Stimulated activated CD4-positive, alpha-beta T cell treated with anti-CD3 and anti-CD28 coated beads, Interleukin-1b, Interleukin-23, amount 100 ng/mL, for 4 hours (primary cell): ENCODE measurements at places on chromosomes 3 and 15.

DNA sequence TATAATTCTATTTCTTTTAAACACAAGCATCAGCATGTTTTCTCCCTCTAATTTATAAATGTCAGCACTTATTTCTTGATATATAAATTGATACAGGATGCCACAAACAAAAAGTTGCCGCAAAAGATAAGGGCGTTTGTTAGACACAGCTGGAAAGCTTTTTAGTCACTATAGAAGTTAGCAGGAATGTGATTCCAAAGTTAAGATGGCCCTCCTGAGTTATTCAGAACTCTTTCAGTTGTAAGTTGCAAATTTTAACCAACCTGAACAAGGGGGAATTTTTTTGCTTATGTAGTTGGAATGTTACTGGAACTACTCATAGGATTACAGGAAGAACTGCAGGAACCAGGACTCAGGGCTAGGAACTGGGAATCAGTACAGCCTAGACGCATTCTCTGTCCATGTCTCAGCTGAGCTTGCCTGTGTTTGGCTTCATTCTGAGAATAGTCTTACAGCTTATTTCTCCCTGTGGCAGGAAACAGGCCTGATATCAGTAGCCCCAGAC lies 166.3 kb downstream of the VGLL4 start:
- no peak for DNase-seq

DNA sequence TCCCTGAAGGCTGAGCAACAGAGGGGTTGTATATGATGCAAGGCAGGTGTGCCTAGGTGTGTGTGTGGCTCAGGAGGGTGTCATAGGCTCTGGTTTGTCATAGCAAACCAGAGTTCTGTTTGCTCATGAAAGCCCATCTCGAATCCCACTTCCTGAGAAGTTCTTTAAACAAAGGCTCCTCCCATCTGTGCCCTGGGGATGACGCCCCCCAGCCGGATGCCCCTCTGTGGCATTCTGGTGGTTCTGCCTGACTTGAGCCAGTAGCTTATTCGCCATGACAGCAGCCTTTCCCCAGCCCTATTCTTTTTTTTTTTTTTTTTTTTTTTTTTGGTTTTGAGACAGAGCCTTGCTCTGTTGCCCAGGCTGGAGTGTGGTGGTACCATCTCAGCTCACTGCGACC lies 45.4 kb downstream of the PDIA5 start:
- DNase-seq, result no peak

- no peak for DNase-seq
Observed at GRCh38 chr3:114741066-114741465, 406.0 kb downstream of the ZBTB20 start.

GRCh38 chr3:256501-256900 lies 59.9 kb downstream of the CHL1 start:
- no peak for DNase-seq

- DNase-seq, result no peak
Observed at GRCh38 chr3:17518189-17519059, 224.0 kb downstream of the TBC1D5 start.

GRCh38 chr3:105755121-105755886 lies 113.5 kb downstream of the CBLB start:
- DNase-seq, result no peak

DNA sequence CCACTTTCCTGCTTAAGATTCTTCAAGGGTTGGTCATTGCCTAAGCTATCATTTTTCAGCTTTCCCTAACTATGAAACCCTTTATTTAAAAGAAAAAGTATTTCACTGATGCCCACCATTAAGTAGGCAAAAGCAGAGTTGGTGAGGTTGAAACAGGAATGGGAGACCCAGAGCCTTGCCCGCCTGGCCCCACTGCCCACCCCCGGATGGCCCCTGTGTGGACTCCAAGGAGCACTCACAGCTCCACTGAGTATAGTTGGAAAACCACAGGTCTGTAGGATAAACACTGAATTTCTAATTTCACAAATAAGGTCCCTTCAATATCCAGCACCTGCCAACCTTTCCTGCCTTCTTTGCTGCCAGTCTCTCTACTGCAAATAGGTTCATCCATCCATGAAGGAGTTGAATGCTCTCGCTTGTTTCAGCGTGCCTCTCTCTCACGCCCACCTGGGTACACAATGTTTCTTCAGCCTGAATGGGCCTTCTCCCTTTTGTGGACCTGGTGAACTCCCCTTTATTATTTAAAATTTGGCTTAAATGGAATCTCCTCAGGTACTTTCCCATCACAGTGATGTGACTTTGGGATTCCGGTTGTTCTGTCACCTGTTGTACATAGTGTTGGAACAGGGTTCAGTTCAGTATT lies 8.7 kb upstream of the ACAP2 start:
- no peak for DNase-seq

- DNase-seq, result no peak
Observed at GRCh38 chr3:195112361-195112791, 158.6 kb downstream of the XXYLT1 start.

DNA sequence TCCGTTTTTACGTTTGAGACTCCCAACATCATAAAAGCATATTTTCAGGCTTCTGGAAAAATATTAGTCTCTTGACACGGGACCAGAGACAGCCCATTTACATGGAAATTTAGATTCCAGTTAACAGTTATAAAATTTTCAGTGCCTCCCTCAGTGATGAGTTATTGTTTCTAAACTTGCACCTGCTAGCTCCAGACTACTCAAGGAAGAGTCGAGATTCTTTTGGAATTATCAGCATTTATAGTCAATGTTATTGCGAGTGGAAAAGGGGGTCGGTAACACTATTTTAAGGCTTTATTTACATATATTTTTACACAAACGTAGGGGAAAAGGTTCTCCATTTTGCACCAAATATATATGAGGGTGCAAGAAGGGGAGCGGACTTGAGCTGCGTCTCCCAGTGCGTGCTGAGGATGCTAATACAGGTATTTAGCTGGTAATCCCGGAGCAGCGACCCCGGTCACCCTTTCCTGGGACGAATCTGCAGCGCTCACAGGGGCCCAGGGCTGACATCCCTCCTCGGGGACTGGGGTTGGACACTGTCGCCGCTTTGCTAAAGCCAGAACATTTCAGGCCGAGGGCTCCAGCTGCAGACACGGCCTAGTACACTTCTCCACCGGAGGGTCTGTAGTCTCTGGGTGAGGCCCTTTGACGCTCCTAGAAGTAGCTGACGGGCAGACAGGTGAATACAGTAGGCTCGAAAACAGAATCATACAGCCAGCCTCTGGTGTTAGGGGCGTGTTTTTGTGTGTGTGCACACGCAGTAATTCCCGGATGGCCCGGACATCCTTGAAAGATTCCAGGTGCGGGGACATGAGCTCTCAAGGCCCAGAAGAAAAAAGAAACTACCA lies 729 bp upstream of the ZBTB11 start:
- DNase-seq, result no peak

DNA sequence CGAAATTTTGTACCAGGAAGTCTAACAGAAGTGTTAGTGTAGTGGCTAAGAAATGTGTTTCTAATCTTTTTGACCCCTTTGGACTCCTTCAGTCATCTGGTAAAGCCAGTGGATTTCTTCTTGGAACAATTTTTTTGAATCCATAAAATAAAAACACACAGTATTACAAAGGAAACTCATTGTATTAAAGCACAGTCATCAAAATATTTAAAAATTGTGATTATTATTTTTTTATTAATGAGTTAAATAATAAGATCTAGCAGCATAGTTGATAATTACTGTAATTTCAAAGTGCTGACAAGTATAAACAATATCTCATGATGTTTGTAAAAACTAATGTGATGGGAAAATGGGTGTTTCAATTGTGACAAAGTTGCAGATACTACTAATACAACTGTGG lies 72.2 kb upstream of the LRRC3B start:
- no peak for DNase-seq

GRCh38 chr15:64774037-64774628 lies 1.3 kb downstream of the RBPMS2 start:
- DNase-seq, result no peak

GRCh38 chr15:42119446-42119760 lies 25.0 kb upstream of the PLA2G4D start:
- no peak for DNase-seq

DNA sequence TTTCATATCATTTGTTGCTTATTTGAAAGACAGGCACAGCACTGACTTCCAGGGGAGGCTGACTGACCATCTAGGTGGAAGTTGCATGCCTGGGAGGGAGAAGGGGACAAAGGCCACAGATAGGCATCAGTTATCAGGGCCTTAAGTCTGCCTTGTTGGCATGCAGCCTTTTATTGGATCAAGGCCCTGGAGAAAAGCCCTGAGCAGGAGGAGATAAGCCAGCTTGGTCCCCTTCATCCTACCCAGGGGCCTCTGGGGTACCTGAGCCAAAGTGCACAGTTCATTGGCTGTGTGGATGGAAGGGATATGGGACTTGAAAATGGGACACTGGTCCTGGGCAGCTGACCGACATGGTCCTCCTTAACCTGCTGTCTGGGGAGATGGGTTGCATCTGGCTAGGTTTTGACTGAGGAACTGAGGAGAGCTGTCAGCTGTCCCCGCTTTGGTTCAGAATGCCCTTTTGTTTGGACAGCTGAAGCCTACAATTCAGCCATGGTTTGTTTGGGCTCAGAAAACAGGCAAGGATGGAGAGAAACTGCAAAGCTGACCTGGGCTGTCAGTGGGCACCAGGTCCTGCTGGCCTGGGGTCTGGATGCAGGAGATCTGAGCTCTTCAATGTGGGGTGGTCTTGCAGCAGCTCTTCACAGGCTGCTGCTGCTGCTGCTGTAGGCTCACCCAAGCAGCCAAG lies 60.0 kb downstream of the FLNB start:
- no peak for DNase-seq

- no peak for DNase-seq
Observed at GRCh38 chr3:79872483-79872882, 104.7 kb upstream of the ROBO1 start.

GRCh38 chr3:59178698-59179097 lies 128.9 kb upstream of the CFAP20DC start:
- DNase-seq, result no peak
